ENCODE measurements at places on chromosomes 5 and 9. TPM values are rescaled to one million over a fixed set of nuclear protein-coding genes. Genes with fewer than 3 reads are reported as not detected.

DNA sequence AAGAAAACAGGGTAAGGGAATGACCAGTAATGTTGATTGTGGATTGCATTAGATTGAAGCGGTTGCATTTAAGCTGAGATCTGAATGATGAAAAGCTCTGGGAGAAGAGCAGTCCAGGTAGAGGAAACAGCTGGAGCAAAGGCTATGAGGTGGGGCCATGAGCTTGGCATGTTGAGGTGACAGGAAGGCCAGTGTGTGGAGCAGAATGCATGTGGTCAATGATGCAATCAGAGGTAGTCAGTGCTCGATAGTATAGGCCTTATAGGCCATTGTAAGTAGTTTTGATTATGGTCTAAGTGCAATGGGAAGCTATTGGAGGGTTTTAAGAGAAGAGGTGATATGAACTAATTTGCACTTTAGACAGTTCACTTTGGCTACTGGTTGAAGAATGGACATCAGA, 270.4 kb downstream of the ARHGAP26 start:
- no peak overlapping the region for H3K4me3 ChIP-seq
- no peaks in the 10 kb centered on the region for H3K27me3 ChIP-seq
- H3K36me3 ChIP-seq = peaks cover 13% of the 10 kb centered on the region
- peaks cover 2% of the 10 kb centered on the region for H3K4me1 ChIP-seq
- no peak for DNase-seq

PCDHB8 gene
- total RNA-seq = not detected

DNA sequence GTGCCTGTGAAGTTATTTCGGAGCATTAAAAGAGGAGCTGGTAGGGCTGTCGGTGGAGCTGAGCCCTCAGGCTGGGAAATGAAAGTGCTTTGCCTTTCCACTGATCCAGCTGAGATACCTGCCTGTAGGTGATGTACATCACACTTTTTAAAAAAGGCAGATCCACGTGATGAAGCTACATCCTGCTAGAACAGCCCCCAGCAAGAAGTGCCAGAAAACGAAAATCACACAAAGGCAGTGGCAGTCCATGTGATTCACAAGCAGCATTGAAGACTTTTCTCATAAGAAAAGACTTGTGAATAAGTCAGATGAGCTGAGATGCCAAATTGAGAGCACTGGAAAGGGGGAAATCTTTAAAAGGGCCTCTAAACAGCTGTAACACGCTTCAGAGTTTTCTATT, 765.1 kb downstream of the PTPRD start:
- no peaks in the 10 kb centered on the region for H3K27me3 ChIP-seq
- H3K4me3 ChIP-seq = no peak overlapping the region
- no peak overlapping the region for H3K27ac ChIP-seq
- no peak for DNase-seq
- H3K36me3 ChIP-seq = no peaks in the 10 kb centered on the region

SLC28A3 gene
- total RNA-seq = not detected

GRCh38 chr9:134067904-134068743, at the start of gene BRD3:
BRD3 (minus strand) TSS chr9:134068026; CDS start chr9:134053477, 14,549 bp downstream.
- peak; percentile 81 for DNase-seq
- H3K4me1 ChIP-seq = peaks cover 12% of the 10 kb centered on the region
- H3K27me3 ChIP-seq = peaks cover 12% of the 10 kb centered on the region
- peak within 1 kb of the TSS; percentile 91 for H3K4me3 ChIP-seq
- H3K36me3 ChIP-seq = no peaks in the 10 kb centered on the region

- no peak for DNase-seq
- no peaks in the 10 kb centered on the region for H3K27me3 ChIP-seq
- peaks cover 50% of the 10 kb centered on the region for H3K4me1 ChIP-seq
- no peak overlapping the region for H3K27ac ChIP-seq
- no peaks in the 10 kb centered on the region for H3K36me3 ChIP-seq
- H3K4me3 ChIP-seq = no peak overlapping the region
Observed at GRCh38 chr5:285991-286557, 14.6 kb downstream of the PDCD6 start.
